ENCODE measurements at places on chromosomes 3 and 15.

DNA sequence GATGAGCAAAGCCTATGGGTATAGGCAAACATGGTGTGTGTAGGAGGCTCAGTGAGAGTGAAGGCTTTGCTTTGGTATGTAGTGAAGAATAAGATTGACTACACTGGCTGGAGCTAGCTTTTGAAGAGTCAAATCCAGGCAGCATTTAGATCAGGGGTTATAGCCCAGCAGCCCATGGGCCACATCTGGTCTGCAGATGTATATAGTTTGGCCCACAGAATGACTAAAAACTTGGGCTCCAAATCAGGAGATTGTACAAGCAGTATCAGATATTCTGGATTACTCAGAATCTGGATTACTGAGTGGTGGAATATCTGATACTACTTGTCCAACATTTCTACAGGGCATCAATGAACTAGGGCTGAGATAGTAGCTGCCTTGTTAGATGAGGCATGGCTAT is 92.9 kb upstream of the FGF7 start:
- no peak for DNase-seq

DNA sequence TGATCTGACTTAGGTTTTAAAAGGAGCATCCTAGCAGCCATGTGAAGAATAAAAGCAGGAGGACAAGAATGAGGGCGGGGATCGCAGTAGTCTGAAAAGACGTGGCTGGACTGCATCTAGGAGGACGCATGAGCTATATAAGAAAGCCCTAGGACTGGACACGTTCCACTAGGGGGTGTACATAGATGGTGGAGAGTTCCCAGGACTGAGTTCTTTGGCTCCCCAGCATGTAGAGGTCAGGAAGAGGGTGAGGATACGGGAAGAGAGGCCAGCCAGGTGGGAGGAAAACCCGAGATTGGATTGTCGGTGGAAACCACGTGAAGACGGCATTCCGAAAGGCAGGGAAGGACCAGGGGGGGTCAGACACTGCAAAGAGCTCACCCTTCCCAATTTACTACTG is 64.2 kb upstream of the CFAP161 start:
- no peak for DNase-seq

GRCh38 chr3:150740733-150741496 is 22.1 kb downstream of the SIAH2 start:
- peak; percentile 65 for DNase-seq

GRCh38 chr3:86937306-86937791 is 53.6 kb downstream of the VGLL3 start:
- DNase-seq, result no peak

GRCh38 chr3:188151438-188151837 is 2.5 kb upstream of the LPP start:
- no peak for DNase-seq

DNA sequence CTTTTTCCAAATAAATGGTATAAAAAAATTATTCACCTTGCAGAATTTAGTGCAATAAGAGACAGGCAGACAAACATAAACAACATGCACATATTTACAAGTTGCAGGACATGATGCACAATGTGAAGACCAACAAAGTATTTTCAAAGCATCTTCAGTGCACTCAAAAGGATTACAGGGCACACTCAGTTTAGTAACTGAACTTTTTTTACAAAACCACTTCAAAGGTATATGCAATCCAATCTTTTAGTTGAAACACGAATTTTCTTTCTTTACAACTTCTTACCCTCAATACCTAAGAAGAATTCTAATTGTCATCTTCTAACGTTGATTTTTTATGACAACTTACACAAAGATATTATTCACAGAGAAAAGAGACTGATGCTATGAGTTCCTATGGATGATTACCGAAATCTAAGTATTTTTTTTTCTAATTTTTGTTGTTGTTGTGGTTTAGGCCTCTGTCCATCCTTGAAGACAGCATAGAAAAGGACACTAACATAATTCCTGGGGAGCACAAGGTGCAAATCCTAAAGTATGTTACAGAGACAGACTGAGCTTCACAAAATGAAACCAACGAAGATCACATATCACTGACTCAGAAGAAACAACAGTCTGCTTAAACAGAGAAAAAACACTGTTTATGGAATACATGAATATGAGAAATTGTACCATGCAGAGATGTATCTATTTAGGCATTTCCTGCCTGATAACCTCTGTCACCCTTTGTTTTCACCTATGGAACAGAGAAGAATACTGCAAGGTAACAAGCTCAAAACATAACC is 50.3 kb downstream of the ZMAT3 start:
- no peak for DNase-seq

DNA sequence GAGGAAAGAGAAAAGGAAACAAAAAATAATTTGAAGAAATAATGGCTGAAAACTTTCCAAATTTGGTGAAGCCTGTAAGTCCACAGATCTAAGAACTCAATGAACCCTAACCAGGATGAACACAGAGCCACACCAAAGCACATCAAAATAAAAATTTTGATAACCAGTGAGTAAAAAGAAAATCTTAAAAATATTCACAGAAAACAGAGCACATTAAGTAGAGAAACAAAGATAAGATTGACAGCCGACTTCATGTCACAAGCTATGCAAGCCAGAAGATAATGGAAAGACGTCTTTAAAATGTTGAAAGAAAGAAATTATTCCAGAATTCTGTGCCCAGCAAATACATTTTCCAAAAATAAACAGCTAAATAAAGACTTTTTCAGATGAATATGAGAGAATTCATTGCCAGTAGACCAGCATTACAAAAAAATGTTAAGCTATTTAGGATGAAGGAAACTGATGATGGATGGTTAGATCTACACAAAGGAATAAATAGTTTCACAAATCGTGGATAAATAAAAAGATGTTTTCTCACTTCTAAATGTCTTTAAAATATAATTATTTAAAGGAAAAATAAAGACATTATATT is 140.2 kb upstream of the SKOR1 start:
- no peak for DNase-seq

- DNase-seq, result no peak
These were observed 1.7 kb downstream of the RORA start for GRCh38 chr15:61227269-61227949.

GRCh38 chr3:134613006-134613520 is 37.8 kb downstream of the KY start:
- DNase-seq, result no peak

DNA sequence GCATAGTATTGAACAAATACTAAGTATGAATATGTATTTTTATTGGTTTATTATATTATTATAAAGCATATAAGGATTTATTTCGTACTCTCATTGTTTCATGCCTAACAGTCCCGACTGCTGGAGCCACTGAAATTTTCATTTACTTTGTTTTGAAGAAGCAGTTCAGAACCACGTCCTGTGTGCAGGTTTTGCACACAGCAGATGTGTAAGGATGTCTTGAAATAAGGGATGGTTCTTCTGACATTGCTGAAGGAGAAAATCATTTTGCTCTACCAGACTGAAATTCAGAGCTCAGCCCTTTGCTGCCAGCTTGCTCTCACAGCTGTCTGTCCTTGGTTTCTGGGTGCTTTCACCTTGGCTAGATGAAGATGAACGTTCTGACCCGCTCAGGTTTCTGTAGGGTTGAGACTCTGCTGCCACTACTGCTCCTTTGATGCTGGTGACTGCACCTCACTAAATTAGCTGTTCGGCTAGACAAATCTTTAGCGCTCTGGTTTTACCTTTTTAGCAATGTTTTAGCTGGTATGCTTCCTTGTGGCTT is 54.2 kb downstream of the UBE2E1 start:
- DNase-seq, result no peak

DNA sequence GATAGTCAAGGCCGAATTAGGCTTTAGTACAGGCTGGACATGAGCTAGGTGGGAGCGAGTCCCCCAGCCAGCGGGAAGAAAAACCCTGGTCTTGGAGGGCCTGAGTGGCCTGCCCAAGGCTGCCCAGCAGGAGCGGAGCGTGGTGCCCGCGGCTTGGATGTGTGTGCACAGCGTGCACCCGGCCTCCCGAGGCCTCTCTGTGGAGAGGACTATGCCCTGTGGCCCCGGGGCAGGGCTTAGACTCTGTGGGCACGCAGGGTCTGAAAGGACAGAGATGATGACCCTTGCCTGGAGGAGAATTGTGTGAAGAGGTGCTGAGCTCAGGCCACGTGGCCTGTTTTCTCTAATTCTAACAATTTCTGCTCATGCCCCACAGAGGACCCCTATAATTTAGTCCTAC is 124.6 kb upstream of the IQSEC1 start:
- DNase-seq, result no peak

- DNase-seq, result no peak
These were observed 135.8 kb downstream of the ZNF621 start for GRCh38 chr3:40660554-40660953.

DNA sequence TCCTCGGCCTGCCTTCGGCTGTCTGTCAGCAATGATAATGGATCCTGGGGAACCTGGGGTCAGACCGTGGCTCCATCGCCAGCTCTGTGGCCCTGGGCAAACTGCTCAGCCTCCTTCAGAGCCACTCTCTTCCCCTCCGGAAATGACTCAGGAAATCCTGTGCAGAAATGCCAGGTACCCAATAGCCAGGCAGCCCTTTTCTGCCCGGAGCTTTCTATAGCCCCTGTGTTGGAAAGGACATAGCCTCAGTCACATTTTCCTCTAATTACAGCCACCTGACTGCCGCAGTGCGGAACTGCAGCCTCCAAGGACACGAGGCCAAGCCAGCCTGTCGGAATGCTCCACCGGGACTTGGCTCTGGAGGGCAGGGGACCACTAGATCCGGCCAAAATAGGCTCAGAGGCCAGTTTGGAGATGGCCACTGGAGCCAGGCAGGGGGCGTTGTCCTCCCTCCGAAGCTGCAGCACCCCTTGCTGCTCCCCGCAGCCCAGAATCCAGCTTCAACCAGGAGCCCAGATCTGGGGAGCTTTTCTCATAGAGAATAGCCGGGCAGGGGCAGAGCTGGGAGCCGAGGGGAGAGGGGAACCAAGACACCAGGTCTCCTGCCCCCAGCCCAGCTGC is 11.6 kb upstream of the ZXDC start:
- peak; percentile 39 for DNase-seq

GRCh38 chr3:159356606-159357005 is 554.8 kb downstream of the MFSD1 start:
- no peak for DNase-seq

GRCh38 chr15:64810497-64811326 is 14.7 kb downstream of the PIF1 start:
- DNase-seq, result no peak

DNA sequence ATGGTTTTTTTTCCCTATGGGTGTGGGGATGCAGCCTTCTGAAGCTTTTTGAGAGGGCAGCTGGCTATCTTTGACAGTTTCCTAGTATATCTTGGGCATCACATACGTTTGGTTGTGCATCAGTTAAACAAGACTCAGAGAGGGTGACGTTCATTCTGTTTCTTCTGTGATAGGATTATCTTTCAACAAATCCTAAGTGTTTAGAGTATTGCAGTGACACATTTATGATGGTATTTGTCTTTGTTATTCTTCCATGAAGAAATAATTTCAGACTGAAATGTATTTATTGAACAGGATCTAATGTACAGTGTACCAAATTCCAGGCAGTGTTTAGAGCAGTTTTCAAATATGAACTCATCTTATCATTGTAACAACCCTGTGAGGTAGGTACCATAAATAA is 114.4 kb downstream of the PLCL2 start:
- DNase-seq, result no peak

- no peak for DNase-seq
These were observed 201.4 kb upstream of the EOMES start for GRCh38 chr3:27923349-27924068.

GRCh38 chr3:197793247-197793646 is 2.2 kb downstream of the LRCH3 start:
- no peak for DNase-seq

DNA sequence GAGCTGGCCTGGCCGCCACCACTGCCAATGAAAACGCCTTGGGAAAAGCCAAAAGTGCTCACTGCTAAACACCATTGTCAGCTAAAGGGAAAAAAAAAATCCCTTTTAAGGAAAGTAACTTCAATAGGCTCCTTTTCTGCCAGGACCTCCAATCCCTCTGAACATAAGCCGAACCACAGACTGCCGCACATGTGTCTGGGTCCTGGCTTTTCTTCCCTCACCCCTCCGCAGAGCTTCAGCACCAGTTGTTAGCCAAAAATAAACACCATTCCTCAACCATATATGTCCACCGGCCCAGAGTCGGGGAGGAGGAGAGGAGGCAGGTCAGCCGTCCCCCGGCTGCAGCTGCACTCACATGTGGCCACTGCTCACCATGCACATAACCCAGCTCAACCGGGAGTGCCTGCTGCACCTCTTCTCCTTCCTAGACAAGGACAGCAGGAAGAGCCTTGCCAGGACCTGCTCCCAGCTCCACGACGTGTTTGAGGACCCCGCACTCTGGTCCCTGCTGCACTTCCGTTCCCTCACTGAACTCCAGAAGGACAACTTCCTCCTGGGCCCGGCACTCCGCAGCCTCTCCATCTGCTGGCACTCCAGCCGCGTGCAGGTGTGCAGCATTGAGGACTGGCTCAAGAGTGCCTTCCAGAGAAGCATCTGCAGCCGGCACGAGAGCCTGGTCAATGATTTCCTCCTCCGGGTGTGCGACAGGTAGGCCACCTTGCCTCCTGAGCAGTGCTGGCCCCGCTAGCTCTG is at the start of gene FBXL22:
Gene FBXL22 (plus strand): TSS at position 350 of the 753 bp plus-strand sequence. CDS start 6 bp downstream, at position 356.
- no peak for DNase-seq

DNA sequence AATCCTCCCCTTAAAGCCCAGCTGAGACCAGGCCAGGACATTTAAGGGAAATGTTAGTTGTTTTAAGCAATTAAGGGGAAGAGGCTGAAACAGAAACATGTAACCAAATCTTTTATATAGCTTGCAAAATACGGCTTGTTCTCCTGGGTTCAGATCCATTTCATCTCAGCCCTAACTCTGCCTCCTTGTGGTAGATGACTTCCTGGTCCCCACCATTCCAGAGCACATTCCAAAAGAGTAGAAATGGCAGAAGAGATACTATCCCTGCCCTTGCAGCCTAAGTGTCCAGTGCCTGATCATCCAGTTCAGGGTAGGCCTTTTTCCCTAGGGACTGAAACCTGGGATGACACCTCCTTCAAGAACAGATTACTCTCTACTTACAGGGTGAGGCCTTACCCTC is 266.2 kb upstream of the VEPH1 start:
- DNase-seq, result no peak
